Common myeloid progenitor, CD34-positive (primary cell): ENCODE measurements at places on chromosomes 6 and 20.

DNA sequence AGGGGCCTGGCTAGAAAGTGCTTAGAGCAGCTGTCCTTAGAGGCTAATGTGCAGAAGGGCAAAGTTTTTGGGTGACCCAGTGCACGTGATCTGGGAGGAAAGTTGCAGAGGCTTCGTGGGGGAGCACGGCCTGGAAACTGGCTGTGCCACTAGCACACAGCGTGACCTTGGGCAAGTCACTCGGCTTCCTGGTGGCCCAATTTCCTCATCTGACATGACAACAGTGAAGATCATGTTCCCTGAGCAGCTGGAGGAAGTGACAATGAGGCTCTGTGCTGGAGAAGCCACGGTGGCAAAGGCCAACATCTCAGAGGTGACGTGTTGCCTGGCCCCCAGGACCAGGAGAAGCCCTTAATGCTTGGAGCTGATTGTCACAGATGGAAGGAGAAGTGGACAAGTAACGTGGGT is 99.5 kb downstream of the FOXC1 start:
- H3K4me1 ChIP-seq: no peaks in the 10 kb centered on the region
- no peak overlapping the region for H3K27ac ChIP-seq
- H3K27me3 ChIP-seq: no peaks in the 10 kb centered on the region
- no peaks in the 10 kb centered on the region for H3K36me3 ChIP-seq
- DNase-seq: no peak
- H3K4me3 ChIP-seq: no peak overlapping the region

DNA sequence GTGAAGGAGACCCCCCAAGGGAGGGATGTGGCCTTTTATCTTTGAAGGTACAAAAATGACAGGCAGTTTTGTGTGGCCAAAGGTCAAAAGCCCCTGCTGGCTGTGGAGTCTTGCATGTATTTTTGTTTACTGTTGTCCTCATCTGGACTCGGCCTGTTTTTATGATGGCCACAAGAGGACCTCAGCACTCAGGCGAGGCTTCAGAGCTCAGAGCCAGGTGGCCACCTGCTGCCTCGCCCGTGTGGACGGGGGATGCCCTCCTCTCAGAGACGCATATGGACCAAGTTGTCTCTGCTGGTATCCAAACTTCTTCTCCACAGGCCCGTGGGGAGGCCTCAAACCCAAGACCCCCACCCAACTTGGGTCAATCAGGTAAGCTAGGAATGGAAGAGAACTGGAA is 118.2 kb downstream of the DACT2 start:
- no peaks in the 10 kb centered on the region for H3K4me1 ChIP-seq
- no peak overlapping the region for H3K4me3 ChIP-seq
- H3K36me3 ChIP-seq: no peaks in the 10 kb centered on the region

GRCh38 chr20:9626357-9626756 is 112.0 kb downstream of the LAMP5 start:
- no peaks in the 10 kb centered on the region for H3K4me1 ChIP-seq
- peaks cover 2% of the 10 kb centered on the region for H3K27me3 ChIP-seq
- DNase-seq: no peak
- H3K27ac ChIP-seq: no peak overlapping the region
- H3K4me3 ChIP-seq: no peak overlapping the region

DNA sequence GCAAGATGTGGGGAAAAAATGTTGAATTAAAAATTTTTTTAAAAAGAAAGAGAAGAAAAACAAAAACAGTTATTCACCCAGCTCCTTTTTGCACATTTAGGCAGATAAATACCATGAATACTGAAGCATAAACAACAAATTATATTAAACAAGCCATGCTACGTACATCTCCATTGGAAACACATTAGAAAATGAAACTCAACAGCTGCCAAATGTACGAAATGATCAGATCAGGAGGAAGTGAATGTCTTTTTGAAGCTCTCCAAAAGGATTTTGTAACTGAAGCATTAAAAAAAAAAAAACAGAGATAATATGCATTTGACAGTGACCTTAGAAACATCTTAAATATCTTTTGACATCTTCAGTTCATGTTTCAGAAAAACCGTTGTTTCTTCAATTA is 56.7 kb downstream of the CD83 start:
- no peaks in the 10 kb centered on the region for H3K36me3 ChIP-seq
- no peak overlapping the region for H3K4me3 ChIP-seq
- no peaks in the 10 kb centered on the region for H3K4me1 ChIP-seq
- no peak for DNase-seq
- H3K27me3 ChIP-seq: no peaks in the 10 kb centered on the region

DNA sequence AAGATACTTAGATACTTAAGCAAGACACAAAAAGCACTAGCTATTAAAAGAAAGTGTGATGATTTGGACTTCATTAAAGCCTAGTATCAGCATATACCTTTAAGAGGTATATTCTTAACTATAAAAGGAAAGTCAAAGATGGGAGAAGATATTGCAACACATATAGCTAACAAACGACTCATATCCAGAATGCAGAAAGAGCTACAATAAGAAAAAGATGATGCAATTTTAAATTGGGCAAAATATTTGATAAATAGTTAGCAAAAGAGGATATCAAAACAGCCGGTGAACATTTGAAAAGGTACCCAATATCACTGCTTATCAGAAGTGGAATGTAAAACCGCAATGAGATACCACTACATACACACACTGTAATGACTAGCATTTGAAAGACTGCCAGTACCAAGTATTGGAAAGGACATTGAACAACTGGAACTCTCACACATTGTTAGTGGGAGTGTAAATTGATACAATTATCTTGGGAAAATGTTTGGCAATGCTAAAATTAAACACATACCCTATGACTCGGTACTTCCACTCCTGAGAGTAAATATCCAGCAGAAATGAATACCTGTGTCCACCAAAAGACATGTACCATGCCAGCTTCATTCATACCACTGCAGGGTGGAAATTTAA is 25.7 kb downstream of the MUC22 start:
- H3K4me3 ChIP-seq: no peak overlapping the region
- DNase-seq: no peak
- peaks cover 12% of the 10 kb centered on the region for H3K27me3 ChIP-seq
- H3K4me1 ChIP-seq: no peaks in the 10 kb centered on the region
- H3K27ac ChIP-seq: no peak overlapping the region
